ENCODE measurements at places on chromosomes 2 and 18. TPM values are rescaled to one million over a fixed set of nuclear protein-coding genes. Genes with fewer than 3 reads are reported as not detected.

GRCh38 chr2:147440734-147441133 is 404.1 kb upstream of the ACVR2A start:
- no peak for DNase-seq

The CDKL4 gene
- 0.53 TPM for total RNA-seq

DNA sequence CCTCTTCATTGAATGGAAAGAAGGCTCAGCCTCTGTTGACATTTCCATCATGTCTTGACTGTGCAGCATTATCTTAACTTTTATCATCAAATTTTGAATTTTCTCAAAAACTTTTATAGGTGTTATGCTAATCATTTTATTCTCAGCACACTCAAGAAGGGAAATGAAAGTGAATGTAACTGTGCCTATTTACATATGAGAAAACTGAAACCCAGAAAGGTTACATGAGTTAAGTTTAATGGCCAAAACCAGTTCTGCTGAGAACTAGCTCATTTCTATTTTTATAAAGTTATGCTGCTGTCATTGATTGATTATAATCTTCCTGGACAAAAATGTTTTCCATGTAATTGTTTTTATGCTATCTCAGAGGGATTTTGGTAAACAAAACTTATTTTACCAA is 618.8 kb upstream of the NRXN1 start:
- DNase-seq = no peak

- DNase-seq = no peak
These were observed 217.3 kb upstream of the HS6ST1 start for GRCh38 chr2:128535953-128536352.

The KLHL30 gene
- 1.1 TPM for total RNA-seq

DNA sequence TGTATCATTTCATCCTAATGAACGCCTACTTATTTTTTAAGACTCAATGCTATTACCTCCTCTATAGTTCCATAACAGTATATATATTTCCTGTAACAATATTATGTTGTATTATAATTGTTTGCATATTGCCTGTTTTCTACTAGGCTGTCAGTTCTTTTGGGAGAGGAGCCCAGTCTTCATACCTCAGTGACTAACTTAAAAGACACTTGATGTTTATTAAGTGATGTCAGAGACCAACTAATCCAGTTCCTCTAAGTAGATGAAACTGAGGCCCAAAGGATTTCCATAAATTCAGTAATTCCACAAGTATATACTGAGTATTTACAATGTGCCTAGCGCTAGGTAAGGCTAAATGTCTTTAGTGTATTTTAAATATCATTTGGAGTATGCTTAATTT is 48.9 kb upstream of the AAK1 start:
- no peak for DNase-seq

GRCh38 chr2:27920148-27920885 is 29.8 kb downstream of the BABAM2 start:
- DNase-seq = no peak

GRCh38 chr2:98050070-98050469 is 36.9 kb upstream of the VWA3B start:
- DNase-seq = no peak

- peak; percentile 75 for DNase-seq
These were observed 635 bp downstream of the ERICH2 start for GRCh38 chr2:170770606-170771420.

DNA sequence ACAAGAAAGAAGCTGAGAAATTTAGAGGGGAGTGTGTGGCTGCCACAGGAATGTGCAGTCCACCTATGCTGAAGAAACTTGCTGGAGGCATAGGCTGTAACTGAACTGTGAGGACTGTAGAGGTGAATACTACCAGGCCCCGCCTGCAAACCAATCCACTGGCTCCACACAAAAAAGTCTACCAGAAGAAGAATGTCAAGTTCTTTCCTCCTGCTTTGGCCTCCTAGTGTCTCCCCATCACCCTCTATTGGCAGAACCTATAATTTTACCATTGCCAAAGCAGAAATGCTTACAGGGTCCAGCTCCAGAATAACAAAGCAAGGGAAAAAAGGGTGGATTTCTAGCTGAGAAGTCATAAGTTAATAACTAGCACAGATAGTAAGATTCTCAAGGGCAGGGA is 5.9 kb upstream of the ATP5MC3 start:
- DNase-seq = no peak

The GALNT14 gene
- total RNA-seq = 1.2 TPM

GRCh38 chr18:9869715-9870430 is 15.9 kb upstream of the TXNDC2 start:
- no peak for DNase-seq

DNA sequence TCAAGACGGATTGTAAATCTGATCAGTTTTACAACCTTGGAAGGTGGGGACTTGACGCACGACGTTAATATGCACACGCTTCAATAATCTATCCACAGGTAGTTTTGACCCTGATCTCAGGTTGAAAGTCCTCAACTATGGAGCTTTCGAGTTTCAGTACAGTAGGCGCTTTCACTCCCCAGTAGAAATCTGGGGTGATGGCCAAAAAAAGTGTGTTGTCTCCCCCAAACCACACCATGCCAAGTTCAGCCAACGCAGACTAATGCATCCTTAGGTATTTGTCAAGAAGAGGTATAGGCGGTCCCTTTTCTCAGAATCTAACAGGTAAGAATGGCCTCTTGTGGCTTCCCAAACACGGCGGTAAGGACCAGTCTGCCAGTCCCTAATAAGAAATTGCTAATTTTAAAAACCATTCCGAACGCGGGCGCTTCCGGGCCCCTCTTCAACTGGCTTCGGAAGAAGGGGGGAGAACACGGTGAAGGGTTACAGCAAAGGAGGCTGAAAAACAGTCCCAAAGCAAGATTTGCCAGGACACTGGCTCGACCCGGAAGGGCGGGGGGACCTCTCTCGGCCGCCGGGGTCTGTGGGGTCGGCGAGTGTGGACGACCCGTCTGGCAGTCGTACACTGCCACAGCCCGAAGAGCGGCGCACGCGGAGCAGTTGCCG is 659 bp downstream of the FAM210A start:
- no peak for DNase-seq

The MXD1 gene
- 25.3 TPM for total RNA-seq

- DNase-seq = no peak
These were observed 138.4 kb downstream of the OTX1 start for GRCh38 chr2:63189026-63189425.

DNA sequence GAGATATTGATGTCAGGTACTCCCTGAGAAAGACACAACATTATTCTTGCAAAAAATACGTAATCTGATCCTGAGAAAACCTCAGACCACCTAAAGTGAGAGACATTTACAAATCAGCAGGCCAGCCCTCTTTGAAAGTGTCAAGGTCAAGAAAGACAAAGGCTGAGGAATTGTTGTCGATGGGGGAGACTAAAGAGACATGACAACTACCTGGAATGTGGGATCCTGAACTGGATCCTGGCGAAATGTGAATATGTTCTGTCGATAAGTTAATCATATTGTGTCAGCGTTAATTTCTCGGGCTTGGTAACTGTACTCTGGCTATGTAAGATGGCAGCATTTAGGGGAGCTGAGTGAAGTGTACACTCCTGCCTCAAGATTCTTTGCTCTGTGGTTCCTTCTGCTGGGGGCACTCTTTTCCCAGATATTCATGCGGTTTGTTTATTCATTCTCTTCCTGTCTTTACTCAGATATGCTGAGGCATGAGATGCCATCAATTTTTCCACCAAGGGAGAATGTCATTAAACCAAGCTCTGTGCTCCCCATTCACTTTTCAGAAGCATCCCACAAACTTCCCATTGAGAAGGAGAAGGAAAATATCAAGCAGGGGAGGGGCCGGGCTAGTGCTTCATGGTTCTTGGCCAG is 154.9 kb downstream of the CAPN13 start:
- DNase-seq = no peak

The FAM168B gene
- total RNA-seq = 88.0 TPM

The C2orf78 gene
- total RNA-seq = not detected

The IL1A gene
- 0.18 TPM for total RNA-seq

DNA sequence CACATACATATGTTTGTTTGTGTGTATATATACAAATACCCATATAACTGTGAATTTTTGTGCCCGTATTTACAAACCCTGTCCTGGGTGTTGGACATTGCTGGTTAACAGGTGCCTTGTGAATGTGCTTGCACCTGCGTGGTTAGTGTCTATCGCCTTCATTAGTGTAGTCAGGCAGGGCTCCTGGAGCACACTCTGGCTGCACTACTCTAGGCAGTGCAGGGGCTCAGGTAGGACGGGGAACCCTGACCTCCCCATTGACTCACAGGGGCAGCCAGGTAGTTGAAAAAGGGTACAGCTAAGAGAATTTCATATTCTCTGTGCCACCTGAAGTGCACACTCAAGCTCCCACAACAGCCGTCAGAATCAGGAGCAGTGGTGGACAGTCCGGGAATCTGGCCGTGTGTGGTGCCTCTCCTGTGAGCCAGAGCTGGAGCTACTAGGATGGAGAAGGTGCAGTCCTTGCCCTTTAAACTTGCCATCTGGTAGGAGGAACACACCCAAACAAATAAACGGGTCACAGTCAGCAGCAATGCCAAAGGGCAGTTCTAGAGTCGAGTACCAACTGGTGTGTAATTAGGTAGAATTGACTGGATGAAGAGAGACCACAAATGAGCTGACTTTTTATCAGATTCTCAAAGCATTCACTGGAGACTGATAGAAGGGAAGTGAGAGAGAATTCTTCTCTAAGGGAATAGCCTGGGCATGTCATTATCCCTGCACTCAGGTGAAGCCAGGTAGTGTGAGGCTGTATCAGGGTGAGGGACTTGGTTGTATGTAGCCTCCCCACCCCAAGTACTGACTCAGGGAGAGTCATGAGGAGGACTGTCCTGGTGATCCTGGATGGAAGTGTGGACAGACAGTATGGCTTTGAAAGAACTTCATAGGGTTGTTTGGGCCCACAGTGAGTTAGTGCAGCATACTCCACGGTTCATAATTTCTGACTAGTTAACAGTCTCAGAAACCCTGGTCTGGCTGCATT is 44.1 kb downstream of the FARP2 start:
- DNase-seq = no peak

DNA sequence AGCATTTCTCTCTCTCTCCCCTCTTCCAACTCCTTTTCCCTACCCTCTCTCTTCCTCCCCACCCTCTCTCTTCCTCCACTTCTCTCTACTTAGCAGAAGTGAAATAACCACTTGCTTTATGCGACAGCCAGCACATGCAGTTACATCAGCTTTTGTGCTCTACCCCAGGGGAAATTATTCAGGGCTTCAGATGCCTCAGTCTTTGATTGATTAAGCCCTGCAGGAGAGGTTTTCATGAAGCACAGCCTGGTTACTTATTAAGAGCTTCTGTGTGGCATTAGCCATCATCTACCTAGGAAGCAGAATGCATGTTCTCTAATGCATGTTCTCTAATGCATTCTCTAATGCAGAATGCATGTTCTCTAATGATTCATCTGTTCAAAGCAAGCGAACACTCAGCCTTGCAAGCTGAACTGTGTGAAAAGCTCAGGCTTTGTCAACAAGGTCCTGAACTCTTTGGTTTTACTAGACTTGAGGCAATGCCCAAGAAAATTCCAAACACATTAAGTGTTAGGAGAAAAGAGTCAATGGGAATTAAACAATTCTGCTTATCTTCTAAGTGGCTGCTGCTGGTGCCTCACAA is 56.1 kb downstream of the LHCGR start:
- DNase-seq = no peak

The IL1R2 gene
- 5.7 TPM for total RNA-seq

The SPDYA gene
- total RNA-seq = 3.3 TPM

The IL18R1 gene
- 4.9 TPM for total RNA-seq

- no peak for DNase-seq
These were observed 26.7 kb downstream of the STARD6 start for GRCh38 chr18:54330768-54331548.

The TEX44 gene
- not detected for total RNA-seq

The AQP12A gene
- not detected for total RNA-seq

DNA sequence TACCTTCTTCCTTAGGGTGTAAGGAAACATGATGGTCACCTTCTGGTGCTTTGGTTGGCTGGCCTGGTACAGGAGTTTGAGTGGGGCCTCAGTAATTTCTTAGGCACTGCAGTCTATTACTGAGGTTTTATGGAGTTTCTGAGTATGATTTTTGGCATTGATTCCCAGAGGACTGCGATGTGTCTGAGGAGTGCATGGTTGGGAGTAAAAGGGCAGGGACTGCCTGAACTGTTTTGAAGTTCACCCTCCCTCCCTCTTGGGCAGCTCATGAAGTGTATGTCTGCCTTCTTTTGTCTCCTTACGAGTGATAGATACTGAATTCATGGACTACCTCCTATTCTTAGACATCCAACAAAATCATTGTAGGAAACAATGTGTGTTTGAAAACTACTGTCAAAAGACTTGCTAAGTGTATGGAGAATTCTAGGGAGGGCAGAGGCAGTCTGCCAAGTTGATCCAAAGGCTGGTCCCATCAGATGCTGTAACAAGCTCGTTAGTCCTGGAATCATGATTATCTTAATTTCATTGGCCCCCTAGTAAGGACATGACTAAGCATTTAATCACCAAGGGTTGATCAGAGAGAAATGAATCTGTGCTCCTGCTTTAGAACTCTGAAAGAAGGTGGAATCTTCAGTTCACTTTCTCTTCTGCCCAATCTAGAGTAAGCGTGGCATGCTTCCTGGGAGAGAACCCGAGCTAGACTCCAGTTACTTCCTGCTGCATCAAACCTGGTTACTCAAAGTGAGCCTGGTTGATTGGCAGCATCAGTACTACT is 26.5 kb downstream of the LYPD6B start:
- DNase-seq = no peak

DNA sequence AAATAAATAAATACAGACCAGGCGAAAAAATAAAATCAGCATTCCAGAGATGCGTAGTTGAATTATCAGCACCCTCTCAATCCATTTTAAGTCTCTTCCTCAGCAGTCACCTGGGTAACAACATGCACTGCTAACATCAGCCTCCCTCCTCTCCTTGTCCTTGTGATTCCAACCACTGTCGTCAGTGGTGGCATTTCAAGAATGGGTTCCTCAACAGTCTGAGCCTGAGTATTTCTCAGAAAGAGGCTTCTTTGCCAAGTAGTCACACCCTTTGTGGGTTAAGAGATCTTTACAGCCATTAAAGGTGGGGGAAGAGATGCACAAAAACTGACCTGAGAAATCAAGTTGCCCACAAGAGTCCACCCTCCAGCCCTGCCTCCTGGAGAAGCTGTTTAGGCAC is 39.0 kb downstream of the NOL10 start:
- no peak for DNase-seq

DNA sequence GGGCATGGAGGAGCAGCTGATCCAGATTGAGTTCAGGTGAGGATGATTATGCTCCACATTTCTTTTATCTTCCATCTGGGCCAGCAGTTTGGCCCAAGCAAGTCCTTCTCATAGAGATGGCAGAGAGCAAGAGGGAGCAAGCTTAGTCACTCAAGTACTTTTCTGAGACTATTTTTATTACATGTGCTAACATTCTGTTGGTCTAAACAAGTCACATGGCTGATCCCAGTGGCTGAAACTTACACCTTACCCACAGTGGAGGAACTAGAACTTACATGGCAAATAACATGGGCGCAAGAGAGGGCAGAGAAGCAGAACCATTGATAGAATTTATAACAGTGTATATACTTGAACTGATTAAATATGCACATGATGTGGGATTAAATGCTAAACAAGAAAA is 105.7 kb downstream of the KYNU start:
- no peak for DNase-seq

GRCh38 chr2:170202437-170202836 is 24.5 kb downstream of the MYO3B start:
- DNase-seq = no peak

The SPRED2 gene
- 64.7 TPM for total RNA-seq
